Activated CD8-positive, alpha-beta memory T cell treated with anti-CD3 and anti-CD28 coated beads for 1 hour (primary cell): ENCODE measurements at places on chromosomes 7 and 10.

DNA sequence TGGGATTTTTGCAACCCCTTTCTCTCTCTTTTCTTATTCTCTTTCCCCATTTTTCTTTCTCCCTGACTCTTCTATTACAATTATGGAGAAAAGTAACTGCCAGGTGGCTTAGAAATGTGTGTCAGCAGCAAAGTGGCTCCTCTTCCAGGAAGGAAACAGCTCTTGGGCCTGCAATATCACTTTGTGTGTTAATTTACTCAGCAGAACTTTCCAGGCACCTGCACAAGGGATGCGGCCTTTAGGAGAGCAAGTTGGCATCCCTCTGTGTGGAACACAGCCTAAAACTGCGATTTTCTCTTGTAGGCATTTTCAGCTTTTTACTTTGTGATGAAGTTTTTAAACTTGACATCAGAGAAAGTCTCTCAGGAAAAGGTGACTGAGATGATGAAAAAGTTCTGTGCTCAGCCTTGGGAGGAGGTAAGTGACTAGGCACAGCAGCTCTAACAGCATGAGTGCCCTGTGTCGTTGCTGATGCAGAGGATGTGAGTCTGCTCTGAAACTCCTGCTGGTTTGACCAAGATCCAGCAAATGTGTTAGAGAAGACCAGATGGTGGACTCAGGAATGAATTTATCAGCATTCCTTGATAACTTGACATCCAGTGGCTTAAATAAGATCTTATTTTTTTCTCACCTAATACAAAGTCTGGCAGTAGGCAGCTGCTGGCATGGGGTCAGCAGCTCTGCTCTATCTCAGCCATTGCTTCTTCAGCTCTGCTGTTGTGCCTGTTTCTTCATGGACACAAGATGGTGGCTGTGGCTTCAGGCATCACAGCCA lies 47.4 kb upstream of the CC2D2B start:
- DNase-seq: no peak

DNA sequence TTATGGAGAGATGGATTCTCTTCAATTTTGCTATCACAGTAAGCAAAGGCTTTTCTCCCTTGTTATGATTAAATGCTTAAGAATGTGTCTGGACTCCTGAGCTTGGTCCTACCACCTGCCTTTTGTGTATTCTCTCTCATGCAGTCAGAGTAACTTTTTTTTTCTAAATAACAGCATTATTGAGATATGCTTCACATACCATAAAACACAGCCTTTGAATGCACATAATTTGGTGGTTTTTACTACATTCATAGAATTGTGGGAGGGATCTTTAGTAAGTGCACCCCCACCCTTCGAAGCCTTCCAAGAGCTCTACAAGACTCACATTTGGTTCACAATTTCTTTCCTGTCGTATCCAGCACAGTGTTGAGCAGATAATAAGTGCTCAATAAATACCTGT lies 175.5 kb downstream of the ADAM12 start:
- DNase-seq: no peak

- DNase-seq: no peak
Measured at GRCh38 chr10:4109469-4109868, 324.5 kb upstream of the KLF6 start.

- no peak for DNase-seq
Measured at GRCh38 chr7:104029765-104030164, 40.3 kb upstream of the RELN start.

DNA sequence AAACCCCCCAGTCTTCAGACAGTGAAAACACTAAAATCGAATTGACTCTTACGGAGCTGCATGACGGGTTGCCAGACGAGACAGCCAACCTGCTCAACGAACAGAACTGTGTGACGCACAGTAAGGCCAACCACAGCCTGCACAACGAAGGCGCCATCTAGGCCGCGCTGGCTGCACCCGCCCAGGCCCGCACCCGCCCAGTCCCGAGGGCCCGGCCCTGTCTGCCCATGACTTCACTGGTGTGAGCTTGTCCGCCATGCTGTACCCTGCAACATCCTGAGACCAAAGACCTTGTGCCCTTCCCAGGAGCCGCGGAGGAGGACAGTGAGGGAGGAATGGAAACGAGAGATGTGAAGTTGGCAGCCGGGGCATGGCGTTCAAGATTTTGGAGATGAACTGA lies 116.1 kb downstream of the NT5C2 start:
- no peak for DNase-seq
